ENCODE measurements at places on chromosomes 11 and 22.

GRCh38 chr22:43941449-43941848 lies 13.8 kb upstream of the SAMM50 start:
- DNase-seq, result no peak

DNA sequence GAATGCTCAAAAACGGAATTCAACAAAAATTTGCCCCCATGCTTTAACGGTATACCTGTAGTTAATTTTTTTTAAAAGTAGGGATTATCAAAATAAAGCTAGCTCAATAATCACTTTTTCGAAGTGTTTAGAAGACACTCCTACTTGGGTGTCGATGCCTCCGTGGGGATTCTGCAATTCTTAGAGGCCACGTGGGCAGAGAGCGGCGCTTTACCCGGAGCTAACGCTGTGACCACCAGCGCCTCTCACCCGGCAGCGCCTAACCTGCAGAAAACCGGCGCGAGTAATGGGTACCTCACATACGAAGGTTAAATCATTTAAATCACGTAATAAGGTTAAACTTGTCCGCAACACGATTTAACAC lies 583 bp downstream of the TAF1D start:
- DNase-seq, result peak; percentile 52

DNA sequence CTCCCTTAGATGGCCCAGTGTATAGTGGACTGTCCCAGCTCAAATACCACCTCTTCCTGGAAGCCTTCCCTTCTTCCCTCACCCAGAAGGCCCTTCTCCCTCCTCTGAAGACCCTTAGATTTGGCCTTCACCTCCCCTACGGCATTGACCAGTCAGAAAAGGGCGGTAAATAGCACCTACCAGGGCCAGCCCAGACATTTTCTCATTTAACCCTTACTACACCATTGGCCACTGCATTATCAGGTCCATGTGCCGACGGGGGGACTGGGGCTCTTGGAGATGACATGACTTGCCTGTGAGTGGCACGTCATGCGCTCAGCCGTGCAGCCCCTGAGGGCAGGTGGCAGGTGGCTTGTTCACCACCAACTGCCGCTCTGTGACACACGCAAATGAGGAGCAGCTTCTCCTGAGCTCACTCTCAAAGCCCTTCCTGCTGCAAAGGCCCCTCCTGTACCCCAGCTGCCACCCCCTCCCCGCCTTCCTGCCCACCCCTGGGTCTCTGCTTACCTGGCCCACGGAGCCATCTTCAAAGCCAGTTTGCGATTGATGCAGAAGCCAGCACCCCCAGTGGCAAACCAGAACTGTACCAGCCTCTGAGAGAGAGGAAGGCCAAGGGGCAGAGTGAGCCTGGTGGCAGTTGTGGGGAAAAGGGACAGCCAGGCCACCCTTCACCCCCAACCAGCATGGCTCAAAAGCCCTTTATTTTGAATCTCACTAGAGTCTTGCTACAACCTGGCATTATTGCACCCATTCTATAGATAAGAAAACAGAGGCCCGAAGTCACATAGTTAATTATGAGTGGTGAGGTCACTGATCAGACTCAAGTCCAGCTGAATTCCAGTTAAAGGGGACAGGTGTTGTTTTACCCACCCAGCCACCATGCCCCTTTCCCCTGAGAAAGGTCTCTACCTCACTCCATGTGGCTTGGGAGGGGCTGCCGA lies 9.5 kb downstream of the MFNG start:
- DNase-seq, result no peak

- no peak for DNase-seq
Observed at GRCh38 chr11:46296528-46297448, 19.3 kb downstream of the CREB3L1 start.

GRCh38 chr22:43272301-43272700 lies 70.9 kb downstream of the SCUBE1 start:
- DNase-seq, result no peak

DNA sequence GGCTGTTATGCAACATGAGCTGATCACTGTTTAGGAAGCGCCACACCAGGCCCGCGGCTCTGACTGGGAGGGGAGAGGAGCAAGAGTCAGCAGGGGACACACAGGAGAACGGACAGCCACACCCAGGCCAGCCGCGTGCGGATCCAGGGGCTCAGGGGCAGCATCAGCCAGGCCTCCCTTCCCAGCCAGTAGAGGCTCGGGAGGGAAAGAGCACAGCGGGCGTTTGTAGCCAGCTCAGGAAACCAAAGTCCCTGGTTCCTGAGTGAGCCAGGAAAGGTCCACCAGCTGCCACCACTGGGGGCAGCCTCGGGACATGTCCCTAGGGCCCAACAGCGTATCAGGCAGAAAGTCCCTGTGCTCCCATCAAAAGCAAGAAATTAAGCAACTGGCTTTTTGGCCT lies 71.8 kb upstream of the PITPNB start:
- DNase-seq, result no peak

DNA sequence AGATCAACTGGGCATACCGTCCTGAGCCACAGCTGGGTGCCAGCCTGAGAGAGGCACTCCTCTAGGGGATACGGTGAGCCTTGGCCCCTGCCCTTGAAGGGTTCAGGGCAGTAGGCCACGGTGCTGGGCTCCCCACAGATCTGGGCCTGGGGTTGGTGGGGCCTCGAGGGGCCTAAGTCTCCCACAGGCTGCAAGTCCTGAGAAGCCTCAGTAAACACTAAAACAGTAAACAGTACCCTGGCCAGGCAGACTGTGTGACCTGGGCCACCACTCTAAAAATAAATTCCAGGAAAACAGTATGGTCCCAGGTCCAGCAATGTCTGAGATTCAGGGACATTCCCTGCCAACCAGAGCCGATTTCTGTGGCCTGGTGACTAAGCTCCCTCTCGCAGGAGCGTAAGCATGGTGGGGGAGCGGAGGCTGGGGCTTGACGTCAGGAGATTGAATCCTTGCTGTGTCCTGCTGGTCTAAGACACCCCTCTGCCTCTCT lies 2.3 kb upstream of the RHOD start:
- DNase-seq, result no peak

DNA sequence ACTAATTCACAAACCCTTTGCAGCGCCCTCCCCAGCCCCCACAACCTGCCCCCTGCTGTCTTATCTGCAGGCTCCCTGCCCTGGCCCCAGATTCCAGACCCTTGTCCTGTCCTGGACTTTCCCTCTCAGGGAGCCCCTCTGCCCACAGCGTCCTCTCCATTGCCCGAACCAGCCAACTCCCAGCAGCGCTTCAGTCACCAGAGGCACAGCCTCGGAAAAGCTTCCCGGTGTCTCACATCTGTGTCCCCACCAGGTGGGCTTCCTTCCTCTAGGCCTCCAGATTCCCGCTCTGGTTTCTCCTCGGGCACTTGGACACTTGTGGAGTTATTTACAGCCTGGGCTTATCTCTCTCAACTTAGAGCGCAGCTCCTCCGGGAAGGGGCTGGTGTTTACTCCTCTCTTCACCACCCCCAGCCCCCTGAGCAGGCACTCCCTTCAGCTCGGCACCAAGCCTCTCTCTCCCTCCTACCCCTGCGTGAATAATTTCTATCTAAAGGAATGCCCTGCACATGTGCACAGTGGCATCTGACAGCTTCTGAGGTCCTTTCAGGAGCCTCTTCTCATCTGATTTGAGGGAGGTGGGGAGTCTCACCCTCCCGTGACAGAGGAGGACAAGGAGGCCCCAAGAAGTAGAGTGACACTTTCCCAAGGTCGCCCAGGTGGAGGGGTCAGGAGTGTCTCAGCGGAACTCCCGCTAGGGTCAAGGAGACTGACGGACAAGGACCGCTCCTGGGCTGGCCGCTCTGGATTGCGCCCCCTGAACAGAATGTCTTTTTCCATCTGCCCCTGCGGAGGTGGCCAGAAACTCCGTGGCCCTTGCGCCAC lies 838 bp downstream of the WNT11 start:
- DNase-seq, result no peak
